OCI-M1 (cell line): ENCODE measurements at places on chromosomes 12 and 14.
A peak's percentile ranks its signal among the peaks of the same experiment; 100 is the strongest.

DNA sequence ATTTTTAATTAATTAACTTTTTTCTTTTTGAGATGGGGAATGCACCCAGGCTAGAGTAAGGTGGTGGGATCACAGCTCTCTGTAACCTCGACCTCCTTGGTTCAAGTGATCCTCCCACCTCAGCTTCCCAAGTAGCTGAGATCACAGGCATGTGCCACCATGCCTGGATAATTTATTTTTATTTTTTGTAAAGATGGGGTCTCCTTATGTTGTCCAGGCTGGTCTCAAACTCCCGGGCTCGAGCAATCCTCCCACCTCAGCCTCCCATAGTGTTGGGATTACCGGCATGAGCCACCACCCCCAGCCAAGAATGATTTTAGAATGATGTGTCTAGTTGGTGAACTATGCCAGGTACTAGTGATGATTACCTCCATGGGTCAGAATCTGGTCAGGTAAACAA, 6.6 kb upstream of the LRP10 start:
- DNase-seq, result no peak

- DNase-seq, result no peak
Observed at GRCh38 chr12:83185241-83185640, 498.5 kb downstream of the TMTC2 start.

- DNase-seq, result no peak
Observed at GRCh38 chr14:58780185-58780584, 142.4 kb downstream of the DACT1 start.

DNA sequence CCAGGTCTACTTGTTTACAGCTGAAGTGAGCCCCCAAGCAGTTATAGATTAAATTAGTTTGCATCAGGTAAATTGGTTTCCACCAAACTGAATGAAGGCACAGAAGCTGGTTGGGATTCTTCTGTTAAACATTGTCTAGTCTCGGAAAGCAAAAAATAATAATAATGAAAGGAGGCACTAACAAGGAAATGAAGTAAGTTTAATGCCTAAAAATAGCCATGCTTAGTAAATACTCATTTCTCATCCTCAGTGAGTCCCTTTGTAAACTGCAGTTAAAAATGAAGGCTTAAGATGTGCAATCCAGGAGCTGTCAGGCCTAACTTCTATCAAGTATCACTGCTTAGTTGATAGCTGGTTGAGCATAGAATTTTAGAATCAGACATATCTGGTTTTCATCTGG, 113.5 kb downstream of the BTG1 start:
- DNase-seq, result no peak

- peak; percentile 83 for DNase-seq
Observed at GRCh38 chr14:23153851-23154796, 29.3 kb downstream of the SLC7A8 start.

GRCh38 chr14:77076113-77076631, 21.9 kb upstream of the CIPC start:
- DNase-seq, result no peak

GRCh38 chr12:103462675-103463074, 33.1 kb downstream of the C12orf42 start:
- no peak for DNase-seq

GRCh38 chr12:52401526-52401925, 4.6 kb downstream of the KRT82 start:
- DNase-seq, result no peak

- DNase-seq, result no peak
Observed at GRCh38 chr12:85179680-85180270, 100.2 kb upstream of the ALX1 start.

DNA sequence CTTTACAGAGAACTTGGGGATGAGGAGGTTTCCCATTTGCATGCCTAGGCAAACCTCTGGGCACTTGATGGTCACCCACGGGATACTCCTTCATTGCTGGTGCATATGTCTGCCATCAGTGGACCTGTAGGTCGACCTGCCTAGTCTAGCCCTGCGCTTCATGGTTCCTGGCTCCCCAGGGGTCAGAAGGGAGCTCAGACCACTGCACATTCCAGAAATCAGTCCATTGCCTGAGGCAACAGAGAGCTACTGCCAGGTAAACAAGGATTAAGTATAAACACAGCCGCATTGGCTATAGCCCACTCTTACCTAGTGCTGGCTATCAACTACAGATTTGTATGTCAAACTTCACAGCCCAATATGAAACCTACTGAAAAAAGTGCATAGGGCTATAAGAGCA, 476.4 kb downstream of the SOX5 start:
- no peak for DNase-seq

DNA sequence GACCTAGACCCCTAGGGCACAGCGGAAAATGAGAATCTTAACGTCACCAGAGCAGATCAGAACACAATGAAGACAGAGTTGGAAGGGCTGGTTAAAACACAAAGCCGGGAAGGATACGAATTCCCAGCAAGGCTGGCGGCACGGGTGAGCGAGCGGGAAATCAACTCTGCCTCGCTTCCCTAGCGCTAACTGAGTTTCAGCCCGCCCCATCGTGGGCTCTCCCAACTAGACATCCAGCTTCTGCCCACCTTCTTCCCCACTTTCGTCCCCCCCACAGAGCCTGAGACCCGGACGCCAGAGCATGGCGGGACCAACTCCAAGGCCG, 377 bp downstream of the CCNT1 start:
- peak; percentile 59 for DNase-seq

DNA sequence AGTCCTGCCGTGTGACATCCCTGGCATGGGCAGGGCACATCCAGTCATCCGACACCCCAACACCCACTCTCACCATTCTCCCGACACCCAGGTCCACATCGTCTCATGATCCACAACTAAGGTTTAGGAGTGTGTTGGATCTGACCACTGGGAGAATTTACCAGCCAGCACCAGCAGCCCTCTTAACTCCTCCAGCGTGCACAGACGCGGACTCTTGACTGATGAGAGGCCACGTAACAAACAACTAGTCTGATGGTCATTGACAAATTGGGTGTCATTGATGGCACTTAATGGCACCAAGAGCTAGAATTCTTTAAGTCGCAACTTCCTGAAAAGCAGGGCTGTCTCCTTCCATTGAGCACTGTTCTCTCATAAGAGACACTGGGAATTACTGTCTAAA, 203.0 kb upstream of the SFSWAP start:
- DNase-seq, result no peak

- DNase-seq, result no peak
Observed at GRCh38 chr12:19110221-19110940, 19.2 kb upstream of the PLEKHA5 start.

DNA sequence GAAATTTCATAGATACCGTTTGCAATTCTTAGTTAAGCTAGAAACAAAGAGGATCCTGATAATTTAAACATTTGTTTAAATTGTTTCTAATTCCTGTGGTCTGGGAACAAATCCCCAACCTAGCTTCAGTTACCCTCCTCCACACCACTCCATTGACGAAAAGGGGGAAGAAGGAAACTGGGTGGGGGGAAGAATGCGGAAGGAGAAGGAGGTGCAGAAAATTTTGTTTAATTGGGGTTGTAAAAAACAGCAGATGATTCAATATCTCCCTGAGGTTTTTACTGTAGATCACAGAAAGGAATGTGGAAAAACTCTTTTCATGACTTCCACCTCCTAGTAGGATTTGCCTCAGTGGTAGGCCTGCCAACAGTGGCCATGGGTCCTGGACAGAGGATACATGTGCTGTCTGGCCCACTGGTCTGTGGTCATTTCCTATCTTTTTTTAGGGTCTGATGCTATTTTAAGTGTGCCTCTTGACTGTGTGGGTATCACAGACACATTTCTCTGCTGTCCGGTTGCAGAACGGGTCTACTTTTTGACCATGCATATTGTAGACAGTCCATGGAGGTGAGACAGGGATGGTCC, 122.9 kb upstream of the PCED1B start:
- DNase-seq, result no peak

- no peak for DNase-seq
Observed at GRCh38 chr14:79043194-79043889, 873.2 kb downstream of the NRXN3 start.

GRCh38 chr12:103877288-103877687, 36.3 kb upstream of the NT5DC3 start:
- peak; percentile 26 for DNase-seq
